ENCODE measurements at places on chromosomes 12 and 14.

DNA sequence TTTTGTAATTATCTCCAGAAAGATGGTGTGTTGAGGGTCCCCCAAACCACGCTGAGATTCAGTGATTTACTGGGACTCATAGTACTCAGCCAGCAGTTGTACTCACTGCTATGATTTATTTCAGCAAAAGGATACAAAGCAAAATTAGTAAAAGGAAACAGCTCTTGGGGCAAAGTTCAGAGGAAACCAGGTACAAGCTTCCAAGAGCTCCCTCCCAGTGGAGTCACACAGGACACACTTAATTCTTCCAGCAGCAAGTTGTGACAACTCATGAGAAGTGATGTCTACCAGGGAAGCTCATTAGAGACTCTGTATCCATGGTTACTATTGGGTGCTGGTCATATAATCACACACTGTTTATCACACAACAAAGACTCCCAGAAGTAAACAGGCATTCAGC lies 38.7 kb downstream of the TTC8 start:
- no peak for DNase-seq

DNA sequence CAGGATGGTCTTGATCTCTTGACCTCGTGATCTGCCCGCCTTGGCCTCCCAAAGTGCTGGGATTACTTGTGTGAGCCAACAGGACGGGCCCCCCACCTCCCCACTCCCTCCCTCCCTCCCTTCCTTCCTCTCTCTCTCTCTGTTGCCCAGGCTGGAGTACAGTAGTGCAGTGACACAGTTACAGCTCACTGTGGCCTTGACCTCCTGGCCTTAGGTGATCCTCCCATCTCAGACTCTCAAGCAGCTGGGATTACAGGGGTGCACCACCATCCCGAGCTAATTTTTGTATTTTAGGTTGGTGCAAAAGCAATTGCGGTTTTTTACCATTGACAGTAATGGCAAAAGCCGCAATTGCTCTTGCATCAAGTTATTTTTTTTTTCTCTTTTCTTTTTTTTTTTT lies 19.2 kb upstream of the ANAPC5 start:
- no peak for DNase-seq

- no peak for DNase-seq
These were observed 58.6 kb downstream of the NT5DC3 start for GRCh38 chr12:103782399-103782798.

- no peak for DNase-seq
These were observed at the start of gene KRT1 for GRCh38 chr12:52680363-52680762. TSS of gene KRT1 (minus strand) at chr12:52680407. CDS start at chr12:52680348, 59 bp downstream.

- no peak for DNase-seq
These were observed 4.5 kb upstream of the KRT8 start for GRCh38 chr12:52909331-52909730.

- DNase-seq = no peak
These were observed 468.7 kb downstream of the NOVA1 start for GRCh38 chr14:26128931-26129671.

DNA sequence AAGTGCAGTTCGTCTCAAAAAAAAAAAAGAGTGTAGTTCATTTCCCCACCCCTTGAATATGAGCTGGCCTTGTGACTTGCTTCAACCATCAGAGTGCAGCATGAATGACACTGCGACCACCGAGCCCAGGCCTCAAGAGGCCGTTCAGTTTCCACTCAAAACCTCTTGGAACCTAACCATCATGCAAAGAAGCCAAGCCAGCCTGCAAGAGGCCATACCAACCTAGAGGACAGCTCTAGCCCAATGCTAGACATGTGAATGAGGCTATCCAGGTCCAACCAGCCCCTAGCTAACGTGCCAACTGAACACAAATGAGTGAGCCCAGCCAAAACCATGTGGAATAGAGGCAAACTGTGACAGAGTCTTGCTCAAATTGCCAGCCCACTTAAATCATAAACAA lies 29.7 kb downstream of the R3HDM2 start:
- DNase-seq = no peak

- no peak for DNase-seq
These were observed 16.5 kb downstream of the BDKRB2 start for GRCh38 chr14:96221109-96221650.

DNA sequence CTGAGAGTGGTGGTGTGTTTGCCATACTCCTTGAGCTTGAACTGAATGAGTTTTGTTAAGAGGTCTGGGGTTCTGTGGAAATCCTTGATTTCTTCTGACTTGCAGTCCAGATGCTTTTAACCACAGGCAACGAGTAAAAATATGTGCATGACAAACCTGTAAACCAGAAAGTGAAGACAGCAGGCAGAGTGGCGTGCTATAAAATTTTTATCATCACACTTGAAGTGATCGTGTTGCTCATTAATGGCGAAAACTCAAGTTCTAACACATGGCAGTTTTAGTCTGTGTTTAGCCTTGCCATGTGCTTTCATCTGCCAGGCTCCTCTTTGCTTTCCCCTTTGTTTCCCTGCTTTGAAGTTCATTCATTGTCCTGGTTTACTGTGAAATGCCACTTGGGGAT lies 28.0 kb downstream of the TXNRD1 start:
- DNase-seq = no peak

GRCh38 chr12:10618338-10618987 lies 5.1 kb upstream of the MAGOHB start:
- DNase-seq = no peak

GRCh38 chr14:89702876-89703200 lies 251.7 kb downstream of the EFCAB11 start:
- DNase-seq = no peak

DNA sequence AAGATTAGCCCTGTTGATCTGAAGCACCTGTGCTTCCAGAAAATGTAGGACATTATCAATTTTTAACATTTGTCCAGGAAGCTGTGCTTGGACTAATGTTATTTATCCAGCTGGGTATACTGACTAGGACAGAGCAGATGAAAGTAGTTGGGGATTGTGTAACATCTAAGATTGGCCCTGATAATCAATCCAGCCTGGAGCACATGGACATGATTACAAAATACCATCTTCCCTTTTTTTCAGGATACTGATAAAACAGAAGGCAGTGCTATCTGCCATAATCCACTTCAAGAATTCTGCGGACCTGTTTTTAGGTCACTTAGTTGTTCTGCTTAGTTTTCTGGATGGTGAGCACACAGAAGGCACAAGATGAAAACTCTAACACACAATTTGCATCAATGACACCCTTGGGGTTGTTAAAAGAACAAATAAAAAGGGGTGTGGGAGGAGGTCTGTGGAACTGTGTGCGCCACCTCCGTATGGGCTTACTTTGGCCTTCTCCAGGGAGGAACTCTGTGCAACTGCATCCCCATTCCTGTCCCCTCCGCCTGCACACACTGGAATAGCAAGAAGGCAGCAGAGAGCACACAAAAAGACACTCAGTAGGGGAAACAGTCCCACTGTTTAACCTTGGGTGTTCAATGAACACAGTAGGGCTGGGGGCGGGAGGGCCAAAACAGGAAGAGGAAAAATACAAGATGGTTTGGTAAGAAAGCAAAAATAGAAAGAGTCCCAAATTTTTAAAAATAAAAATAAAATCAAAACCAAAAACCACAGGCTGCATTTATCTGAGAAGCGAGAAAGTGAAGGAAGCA lies 31.1 kb upstream of the DUSP6 start:
- DNase-seq = no peak

DNA sequence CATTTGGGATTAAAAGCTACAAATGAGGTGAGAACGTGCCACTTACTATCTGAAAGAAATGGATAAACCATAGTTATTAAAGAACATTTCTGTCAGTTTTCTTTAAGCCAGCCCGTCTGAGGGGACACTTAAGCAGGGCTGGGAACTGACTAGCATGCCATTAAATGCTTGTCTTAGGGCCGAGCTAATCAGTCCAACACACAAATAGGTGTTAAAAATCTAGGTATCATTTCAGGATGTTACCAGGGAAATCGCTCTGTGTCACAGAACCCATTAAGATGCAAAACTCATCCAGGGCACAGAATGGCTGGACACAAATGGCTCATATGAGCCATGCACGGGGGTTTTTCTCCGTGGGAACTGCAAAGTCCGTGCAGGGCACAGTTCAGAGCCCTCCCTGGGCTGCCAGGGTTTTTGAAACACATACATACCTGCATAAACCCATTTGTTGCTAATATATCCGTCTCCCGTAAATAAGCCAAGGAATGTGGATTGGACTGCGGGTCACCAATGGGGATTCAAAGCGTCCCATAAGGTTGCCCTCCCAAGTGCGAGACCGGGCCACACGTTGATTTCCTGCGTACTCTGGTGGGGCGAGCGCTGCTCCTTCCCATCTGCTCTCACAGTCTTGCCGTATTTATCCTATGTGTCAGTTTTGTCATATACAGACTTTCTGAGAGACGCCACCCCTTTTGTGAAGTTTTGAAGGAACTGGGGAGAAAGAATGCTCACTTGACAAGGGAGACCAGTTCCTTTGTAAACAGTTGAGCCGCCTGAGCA lies 5.4 kb upstream of the GSC start:
- DNase-seq = no peak

- no peak for DNase-seq
These were observed 28.0 kb upstream of the GXYLT1 start for GRCh38 chr12:42172441-42173210.
